Activated CD4-positive, alpha-beta T cell treated with anti-CD3 and anti-CD28 coated beads, Interleukin-2, Interleukin-6, amounts not matched to agents 100 ng/mL and 50 ng/mL, durations not matched to agents 16 hours and 8 hours (primary cell): ENCODE measurements at places on chromosomes 12 and 14.

- no peak for DNase-seq
Measured at GRCh38 chr12:34210689-34211530, 188.6 kb downstream of the ALG10 start.

DNA sequence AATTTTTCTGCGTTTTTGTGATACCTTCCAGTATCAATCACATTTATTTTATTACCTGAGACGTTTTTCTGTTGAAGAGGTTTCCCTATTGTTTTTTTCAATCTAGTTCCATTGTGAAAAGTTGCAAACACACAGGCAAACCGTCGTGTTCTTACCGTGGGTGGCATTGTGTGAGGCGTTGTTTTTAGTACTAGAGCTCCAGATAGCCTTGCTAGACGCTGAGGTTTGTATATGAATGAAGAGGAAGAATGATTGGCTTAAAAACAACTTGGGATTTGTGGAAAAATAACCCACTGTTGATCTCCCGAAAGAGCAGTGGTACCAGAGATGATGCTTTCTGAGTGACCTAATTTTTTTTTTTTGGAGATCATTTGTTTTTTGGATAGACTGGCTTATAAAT, 1.0 kb downstream of the SOCS4 start:
- no peak for DNase-seq

DNA sequence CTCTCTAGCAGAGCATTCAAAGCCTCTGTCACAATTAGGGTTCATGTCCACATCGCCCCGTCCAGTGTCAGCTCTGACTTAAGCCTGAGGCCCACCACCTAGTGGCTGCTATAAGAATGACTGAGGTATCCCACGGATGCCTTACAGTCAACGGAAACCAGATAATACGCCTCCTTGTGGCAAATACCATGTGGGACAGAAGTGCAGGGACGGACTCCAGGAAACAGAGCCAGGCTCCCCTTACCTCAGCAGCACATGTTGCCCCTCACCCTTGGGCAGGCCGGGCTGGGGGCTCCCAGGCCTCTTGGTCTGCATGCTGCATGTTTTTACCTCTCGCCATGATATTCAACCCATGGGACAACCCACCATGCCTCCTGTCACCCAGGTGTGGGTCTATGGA, 86.3 kb downstream of the VWF start:
- DNase-seq = peak; percentile 76

- DNase-seq = peak; percentile 25
Measured at GRCh38 chr12:132429946-132430643, 59.9 kb upstream of the FBRSL1 start.

- no peak for DNase-seq
Measured at GRCh38 chr12:100904270-100904669, 109.7 kb downstream of the ANO4 start.

DNA sequence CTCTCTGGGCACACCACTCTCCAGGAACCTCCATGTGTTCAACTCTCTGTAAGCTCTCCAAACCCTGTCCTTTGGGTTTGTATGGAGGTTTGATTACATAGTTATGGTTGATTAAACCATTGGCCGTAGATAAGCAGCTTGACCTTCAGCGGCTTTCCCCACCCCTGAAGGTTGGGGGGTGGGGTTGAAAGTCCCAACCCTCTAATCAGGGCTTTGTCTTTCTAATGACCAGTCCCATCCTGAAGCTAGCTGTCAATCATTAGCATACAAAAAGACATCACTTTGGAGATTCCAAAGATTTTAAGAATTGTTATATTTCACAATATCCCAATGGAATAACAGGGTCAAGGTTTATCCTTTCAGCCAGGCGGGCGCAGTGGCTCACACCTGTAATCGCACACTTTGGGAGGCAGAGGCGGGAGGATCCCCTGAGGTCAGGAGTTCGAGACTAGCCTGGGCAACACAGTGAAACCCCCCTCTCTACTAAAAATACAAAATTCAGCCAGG, 8.4 kb downstream of the FAM186A start:
- no peak for DNase-seq
